Central memory CD4-positive, alpha-beta T cell (primary cell): ENCODE measurements at places on chromosomes 5 and 9.

DNA sequence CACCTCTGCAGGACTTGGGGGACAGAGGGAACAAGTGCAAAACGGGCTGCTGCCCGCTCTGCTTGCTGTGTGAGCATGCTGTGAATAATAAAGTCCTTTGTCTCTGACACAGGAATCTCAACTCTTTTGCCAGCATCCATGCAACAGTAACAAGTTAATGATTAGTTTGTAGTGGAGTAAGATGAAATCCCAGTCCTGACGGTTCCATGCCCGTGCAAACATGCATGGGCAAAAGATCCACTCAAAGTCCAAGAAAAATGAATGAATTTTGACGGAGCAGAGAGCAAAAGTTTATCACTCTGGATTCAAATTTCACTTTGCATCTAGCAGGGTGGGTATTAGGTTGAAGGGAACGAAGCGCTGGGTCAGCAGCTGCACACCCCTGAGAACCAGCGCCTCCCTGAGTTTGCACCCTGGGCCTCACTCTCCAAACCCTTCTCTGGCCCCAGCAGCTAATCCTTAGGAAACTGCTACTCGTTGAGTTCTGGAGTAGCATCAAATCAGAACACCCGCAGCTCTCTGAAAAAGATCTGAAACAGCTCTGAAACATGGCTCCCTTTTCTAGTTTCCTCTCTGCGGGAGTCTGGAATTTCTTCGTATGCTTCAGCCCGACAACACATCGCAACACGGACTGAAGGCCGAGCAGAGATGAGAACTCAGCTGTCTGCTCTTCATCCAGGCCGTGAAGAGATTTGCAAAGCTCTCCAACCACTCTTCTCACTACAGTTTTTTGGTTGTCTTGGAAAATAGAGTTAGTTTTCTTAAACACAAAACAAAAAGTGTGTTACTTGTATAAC lies 45.6 kb upstream of the RUFY1 start:
- no peak for DNase-seq

DNA sequence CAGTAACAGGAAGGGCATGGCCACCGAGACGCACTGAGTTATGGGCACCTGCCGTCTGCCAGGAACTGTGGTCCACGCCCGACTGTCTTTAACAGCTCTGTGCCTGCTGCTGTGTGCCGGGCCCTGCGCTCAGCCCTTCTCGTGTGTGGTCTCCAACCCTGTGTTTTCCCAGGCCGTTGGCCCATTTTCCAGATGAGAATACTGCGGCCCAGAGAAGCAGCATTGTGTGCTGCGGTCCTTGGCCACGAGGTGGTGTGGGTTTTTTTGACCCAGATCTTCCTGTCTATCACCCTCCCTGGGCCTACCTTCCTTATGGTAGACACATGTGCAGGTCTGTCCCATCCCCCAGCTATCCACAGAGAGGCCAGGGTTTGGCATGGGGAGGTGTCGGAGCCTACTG lies 47.0 kb downstream of the RXRA start:
- DNase-seq = no peak

GRCh38 chr5:169335806-169336205 lies 34.9 kb upstream of the SLIT3 start:
- no peak for DNase-seq

- no peak for DNase-seq
These were observed 18.3 kb downstream of the MARCHF3 start for GRCh38 chr5:127011961-127012644.

GRCh38 chr5:163567811-163568210 lies 62.4 kb downstream of the MAT2B start:
- DNase-seq = no peak
